Activated T-cell treated with anti-CD3 and anti-CD28 coated beads, Interleukin-2, amount 50 U/mL, for 1 hour (primary cell): ENCODE measurements at places on chromosomes 4 and X.

- no peak for DNase-seq
These were observed 15.0 kb downstream of the TLR7 start for GRCh38 chrX:12881914-12882313.

DNA sequence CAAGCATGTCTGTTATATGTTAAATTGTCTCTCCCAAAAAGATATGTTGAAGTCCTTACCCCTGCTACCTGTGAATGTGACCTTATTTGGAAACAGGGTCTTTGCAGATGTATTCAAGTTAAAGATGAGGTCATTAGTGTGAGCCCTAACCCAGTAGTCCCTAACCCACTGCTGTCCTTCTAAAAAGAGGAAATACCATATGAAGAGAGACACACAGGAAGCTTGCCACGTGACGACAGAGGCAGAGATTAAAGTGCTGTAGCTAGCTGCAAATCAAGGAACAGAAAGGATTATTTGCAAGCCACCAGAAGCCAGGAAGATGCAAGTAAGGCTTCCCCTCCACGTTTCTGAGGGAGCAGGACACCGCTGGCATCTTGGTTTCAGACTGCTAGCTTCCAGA, 150.1 kb downstream of the HNRNPD start:
- no peak for DNase-seq

DNA sequence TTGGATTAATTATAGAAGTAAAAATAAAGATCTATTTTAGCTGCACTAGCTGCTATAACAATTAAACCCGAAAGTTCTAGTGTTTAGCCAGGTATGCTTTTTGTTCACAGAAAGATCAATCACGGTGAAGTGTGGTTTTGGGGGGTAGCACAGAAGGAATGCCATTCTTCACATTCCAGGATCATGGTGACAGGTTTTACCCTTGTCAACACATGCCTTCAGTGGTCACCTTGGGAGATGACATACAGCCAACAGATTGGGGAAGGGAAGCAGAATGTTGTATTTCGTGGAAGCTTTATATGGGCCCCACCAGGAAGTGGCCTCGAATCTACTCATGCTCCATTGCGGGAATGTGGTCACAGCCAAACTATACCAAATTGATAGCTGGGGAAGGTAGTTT, 753.6 kb downstream of the RAPGEF2 start:
- no peak for DNase-seq

- no peak for DNase-seq
These were observed 160.3 kb upstream of the RASGEF1B start for GRCh38 chr4:81631958-81632441.

GRCh38 chr4:176409627-176410026, 89.9 kb downstream of the SPCS3 start:
- DNase-seq, result no peak

DNA sequence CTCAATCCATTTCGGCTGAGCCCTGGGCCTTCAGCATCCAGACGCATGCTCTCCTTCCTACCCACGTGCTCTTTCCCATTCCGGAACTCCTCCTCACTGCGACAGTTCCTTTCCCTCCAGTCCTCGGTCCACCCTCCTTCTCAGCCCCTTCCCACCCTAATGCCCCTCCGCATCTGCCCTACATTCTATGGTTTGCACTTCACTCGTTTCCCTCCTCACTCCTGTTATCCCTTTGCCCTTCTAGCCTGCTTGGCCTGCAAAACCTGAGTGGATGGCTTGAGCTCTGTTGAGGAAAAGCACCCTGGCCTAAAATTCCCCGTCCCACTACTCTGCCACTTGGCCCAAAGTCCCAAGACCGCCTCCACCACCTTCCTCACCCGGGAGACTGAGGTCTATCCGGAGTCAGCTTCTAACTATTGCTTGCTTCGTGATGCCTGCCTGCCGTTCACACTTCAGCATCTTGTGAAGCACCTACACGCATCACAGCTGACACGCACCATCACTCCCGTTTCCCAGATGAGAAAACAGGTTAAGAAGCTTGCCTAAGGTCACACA, 38.6 kb downstream of the MAP7D3 start:
- no peak for DNase-seq

DNA sequence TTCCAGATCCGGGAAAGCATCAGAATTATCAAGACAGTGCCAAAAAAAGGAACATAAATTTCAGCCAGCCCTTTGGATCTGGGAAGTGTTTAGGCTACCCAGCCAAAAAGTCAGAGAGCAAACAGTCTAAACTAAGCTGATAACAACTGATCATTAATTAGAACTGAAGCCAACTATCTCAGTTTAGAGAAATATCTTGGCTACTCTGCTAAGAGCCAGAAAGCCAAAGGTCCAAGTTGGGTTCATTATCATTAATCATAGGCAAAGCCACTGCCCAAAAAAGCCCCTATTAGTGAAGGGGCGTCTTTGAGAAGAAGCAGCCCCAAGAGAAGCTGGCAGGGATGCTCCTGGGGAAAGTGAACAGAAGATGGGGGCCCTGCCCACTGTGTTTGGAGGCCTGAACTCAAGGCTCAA, 37.0 kb upstream of the SHISA3 start:
- DNase-seq, result no peak

GRCh38 chr4:10738826-10739489, 54.4 kb upstream of the CLNK start:
- DNase-seq, result no peak

- DNase-seq, result no peak
These were observed 1.7 kb downstream of the SRD5A3 start for GRCh38 chr4:55347610-55348228.

DNA sequence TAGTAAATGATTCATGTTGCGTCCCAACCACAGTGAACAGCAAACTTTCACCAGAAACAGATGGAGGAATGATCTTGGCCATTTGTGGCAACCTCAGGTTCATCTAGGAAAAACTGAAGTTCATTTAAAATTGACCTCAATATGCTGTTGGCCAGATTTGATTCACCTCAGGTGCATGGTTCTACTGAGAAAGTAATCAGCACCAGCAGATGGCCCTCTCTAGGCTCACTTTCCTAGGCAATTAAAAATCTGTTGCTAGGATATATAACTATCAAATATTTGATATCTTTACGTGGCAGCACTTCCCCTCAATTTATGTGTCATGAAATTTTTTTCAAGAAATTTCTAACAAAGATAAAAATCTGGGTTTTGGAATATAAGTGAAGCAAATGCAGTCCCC, 344.7 kb downstream of the GALNTL6 start:
- DNase-seq, result no peak

GRCh38 chr4:148396986-148397673, 45.1 kb downstream of the NR3C2 start:
- DNase-seq, result no peak

- DNase-seq, result no peak
These were observed 1.8 kb downstream of the CCSER1 start for GRCh38 chr4:90128961-90129495.

DNA sequence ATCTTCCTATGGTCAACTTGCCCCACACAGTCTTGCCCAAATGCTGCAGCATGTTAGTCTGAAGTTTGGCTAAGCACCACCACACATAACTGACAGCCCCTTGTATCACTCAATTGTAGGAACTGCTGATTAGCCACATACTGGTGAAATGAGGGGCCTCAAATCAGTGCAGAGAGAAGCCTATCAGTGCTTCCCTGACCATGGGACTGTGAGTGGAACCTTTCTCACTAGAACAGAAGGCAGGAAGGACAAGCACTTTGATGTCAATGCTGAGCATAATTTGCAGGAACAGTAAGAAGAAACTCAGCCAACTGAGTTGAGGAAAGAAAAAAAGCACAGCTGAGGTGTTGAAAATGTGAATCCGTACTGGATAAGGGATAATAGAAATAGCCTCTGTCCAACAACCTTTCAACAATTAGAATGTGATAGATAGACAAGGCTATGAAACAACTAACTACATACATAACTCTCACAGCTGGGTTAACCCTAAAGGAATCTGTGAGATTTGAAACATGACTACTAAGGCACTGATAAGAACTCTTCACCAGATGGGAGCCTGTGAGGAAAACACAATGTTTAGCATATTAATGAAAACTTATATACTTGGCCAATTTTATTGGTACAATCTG, 136.6 kb upstream of the SH3RF1 start:
- DNase-seq, result no peak

DNA sequence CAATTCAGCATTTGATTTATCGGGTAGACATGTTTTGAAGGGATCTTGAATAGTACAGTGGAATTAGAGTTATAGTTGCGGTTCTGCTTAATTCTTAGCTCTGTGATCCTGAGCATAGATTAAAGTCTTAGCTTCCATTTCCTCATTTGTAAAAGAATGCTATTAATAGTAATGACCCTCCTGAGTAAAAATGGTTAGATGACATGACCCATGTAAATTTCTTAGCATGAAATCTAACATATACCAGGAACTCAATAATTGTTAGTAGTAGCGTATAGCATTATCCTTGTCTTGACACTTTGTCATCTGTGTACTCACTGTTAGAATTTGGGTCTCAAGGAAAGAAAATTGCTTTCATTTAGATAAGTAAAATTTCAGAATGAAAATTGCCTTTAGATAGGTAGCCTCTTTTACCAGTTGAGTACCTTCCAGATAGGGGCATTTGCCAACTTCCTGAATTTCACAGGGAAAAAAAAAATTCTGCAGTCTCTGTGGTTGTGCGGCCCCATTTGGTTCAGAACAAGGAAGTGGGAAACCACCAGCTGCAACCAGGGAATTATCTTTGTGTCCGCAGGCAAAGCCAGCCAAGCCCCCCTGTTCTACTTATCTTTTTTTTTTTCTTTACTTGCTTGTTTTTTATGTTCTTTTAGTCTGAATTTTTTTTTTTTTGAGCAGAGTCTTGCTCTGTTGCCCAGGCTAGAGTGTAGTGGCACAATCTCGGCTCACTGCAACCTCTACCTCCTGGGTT, 86.9 kb downstream of the TMEM164 start:
- DNase-seq, result no peak

DNA sequence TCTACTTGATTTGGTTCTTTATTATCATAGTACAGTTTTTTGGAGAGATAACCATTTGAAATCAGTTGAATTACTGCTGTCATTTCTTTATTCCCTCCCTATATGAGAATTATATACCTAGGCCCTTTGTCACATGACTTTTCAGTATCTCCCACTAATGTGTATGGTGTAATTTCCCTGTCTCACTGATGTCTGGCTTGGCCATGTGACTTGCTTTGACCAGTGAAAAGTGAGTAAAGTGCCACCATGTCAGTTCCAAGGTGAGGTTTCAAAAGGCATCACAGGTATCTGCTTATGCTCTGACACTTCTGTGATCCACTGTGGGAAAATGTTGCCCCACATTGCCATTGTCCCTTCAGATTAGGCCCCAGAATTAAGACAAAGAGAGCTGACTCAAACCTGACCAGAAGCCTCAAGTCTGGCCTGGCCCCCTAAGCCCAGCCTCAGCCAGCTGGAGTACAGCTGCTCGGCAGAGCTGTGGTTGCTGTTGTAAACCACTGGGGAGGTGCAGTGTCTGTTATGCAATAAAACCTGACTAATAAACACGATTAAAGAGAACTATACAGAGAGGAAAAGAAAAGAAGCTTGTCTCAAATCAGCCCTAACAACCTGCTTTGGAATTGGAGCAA, 27.5 kb downstream of the SETD7 start:
- DNase-seq, result no peak

GRCh38 chr4:121656269-121656641, 40.5 kb downstream of the ANXA5 start:
- DNase-seq, result no peak

GRCh38 chr4:124450851-124451250, 261.7 kb downstream of the ANKRD50 start:
- no peak for DNase-seq

DNA sequence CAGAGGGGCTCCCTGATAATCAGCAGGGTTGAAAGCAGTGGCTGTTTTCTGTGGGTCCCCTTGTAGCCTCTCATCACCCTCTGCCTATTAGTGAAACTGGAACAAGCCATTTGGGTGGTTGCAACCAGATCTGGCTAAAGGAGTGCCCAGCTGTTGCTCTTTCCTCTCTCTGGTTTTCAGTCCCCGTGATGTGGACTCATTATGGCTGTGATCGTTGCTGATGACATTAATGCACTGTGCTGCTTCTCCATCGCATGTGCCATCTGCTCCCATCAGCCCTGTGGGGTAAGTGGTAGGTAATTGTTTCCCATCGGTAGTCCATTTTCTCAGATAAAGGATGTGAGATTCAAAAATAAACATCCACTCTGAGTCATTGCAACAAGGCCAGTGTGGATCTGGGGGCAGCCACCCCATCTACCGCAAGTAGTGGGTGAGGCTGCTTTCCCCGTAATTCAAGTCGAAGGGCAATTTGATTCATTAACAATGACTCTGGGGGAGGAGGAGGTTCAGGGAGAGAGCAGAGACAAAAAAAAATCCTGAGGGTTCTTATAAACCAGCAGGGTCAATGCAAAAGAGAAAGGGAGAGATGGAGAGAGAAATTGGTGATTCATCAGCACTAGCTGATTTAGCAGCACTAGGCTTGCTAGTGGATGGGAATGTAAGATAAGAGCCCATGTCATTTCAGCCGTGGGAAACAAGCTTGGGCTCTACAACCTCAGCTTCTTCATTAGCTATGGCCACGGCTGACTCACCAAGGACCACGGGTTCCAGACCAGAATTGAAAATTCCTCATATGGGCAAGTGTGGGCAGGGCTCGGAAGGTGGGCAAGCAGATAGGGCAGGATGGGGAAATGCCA, 357.8 kb downstream of the MID1IP1 start:
- DNase-seq, result no peak

DNA sequence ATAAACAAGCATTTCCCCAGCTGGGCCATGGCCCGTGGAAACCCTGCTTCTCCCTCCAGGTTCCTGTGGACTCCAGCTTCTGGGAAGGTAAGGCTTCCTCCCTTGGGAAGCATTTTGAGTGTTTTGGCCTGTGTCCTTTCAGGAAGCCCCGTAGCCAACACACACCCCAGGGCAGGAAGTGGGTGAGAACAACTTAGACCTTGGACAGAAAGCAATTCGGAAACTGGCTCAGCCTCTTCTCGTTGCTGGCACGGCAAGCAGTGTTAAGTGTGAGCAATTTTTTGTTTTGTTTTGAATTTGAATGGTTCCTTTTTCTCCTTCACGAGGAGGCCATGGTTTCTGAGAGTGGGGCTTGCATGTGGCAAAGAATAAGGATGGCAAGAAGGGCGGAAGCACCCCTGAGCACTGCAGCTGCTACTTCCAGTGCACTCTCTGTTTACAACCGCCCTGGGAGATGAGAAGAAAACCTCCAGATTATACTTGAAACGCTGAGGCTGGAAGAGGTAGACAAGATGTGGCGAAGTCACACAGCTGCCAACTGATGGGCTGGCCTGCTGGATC, 14.1 kb upstream of the CYTL1 start:
- DNase-seq, result no peak

GRCh38 chr4:8409264-8410065, 31.1 kb downstream of the ACOX3 start:
- peak; percentile 59 for DNase-seq

DNA sequence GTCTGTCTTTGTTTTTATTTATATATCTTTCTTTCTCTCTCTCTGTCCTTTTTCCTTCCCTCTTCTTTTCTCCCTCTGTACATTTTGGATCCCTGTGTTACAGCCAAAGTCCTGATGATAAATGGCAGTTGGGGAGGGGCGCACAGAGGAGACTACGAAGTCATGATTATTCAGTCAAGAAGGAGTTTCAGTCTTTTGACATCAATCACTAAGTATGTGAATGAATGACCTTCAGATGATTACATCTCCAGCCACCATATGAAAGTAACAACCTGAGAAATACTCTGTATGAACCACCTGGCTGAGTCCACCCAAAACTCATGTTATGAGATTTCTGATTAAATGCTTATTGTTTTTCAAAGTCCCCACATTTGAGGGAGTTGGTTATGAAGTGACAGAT, 45.0 kb downstream of the UGT2B7 start:
- no peak for DNase-seq
